Right hindlimb (tissue), 1 donor: ENCODE measurements at places on chromosomes 7 and 10.

- DNase-seq, result no peak
Observed at GRCh38 chr10:132404169-132404880, 7.3 kb downstream of the PWWP2B start.

DNA sequence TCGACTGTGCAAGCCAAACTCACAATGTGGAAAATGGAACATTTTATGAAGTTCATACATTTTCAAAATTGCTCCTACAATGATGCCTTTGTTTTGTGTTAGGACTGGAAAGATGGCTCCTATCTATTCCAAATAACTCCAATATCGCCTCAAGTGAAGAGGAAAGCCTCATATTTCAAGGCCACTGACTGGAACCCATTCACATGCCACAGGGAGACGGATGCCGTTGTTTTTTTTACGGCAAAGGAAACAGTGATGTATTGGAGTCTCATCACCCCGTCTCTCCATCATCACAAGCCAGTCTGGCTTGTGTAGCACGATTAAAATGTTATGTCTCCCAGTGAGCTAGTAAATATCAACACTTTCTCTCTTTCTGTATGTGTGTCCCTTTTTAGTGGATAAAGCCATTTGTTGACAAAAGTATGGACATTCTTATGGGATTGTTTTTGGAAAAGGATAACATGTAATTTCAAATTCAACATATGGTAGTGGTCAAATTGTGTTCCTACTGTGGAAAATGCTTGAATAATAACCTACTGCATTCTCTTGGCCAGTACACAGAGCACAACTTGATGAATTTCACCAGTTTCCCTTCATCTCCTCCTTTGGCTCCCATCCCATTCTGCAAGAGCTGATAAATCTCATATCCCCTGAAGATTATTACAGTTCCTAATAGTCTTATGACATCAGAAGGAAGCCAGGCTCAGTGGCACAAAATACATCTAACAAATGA, 109.5 kb upstream of the PITRM1 start:
- DNase-seq, result no peak

DNA sequence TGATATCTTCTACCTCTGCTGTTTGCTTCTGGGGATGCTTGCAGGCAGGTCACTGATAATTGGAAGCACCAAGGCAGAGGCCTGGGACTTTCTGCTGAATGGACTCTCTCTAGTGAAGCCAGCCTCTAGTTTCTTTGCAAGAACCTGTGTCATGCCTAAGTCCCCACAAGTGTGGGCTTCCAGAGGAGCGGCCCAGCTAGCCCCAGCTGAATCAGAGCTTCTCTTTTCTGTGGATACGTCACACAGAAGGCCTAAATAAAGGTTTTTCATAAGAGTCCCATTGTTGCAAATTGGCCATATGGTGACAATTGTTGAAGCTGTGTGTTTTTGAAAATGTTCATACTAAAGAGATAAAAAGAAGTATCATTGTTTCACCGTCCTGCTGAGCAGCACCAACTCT, 6.8 kb upstream of the OPALIN start:
- no peak for DNase-seq

GRCh38 chr7:98285157-98286092, 3.9 kb downstream of the BRI3 start:
- no peak for DNase-seq

GRCh38 chr7:81754918-81755696, 14.7 kb downstream of the HGF start:
- no peak for DNase-seq

- DNase-seq, result no peak
Observed at GRCh38 chr7:115474137-115474536, 552.2 kb downstream of the MDFIC start.

GRCh38 chr10:30324448-30325110, 24.5 kb downstream of the MTPAP start:
- DNase-seq, result no peak

DNA sequence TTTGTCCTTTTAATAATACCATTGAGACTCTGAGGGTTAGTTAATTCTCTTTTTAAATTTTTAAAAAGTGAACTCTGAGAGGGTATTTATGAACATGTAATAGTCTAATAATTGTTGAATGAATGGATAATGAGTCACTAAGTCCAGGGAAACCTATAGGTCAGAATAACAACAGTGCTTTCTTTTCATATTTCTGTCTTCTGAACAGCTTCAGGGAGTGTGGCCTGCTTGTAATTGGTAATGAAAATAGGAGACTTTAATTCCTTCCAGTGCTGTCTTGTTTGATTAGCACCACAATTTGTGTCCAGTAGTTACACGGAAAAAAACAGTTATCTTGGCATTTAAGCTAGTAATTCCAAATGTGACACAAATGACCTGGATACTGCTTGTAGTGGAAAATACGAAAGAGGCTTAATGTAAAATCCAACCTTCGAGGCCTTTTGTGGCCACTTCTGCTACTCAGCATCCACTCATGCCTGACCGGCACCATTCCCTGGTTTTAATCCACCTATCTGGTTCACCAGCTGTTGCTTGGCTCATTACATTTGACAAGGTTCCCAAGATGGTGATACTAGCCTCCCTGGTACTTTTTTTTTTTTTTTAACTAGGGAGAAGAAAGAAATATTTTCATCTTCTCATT, 149.3 kb upstream of the IMMP2L start:
- no peak for DNase-seq

DNA sequence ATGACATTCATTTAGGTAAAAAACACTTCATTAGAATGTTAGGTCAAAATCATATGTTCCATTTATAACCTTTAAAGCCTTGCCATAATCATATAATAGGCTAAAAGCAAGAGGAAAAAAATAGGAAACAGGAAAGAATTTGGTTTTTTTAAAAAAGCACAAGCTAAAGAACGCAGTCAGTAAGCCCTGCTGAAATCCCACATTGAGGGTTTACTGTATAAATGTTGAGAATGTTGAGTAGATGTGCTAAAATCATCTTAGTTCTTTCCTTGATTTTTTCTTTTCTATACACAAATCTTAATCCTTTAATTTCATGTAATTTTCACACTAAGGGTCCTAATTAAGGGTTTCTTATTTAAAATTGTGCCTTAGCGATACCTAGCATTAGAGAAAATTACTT, 133.0 kb downstream of the TSPAN12 start:
- no peak for DNase-seq

DNA sequence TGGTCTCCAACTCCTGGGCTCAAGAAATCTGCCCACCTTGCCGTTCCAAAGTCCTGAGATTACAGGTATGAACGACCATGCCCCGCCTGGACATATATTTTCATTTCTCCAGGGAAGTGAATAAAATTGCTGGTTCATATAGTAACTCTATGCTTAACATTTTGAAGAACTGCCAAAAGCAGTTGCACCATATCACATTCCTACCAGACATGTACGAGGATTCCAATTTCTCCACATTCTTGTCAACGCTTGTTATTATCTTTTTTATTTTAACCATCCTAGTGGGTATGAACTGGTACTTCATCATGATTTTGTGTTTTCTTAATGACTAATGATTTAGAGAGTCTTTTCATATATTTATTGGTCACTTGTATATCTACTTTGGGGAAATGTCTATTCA, 21.9 kb upstream of the CPN1 start:
- DNase-seq, result no peak

GRCh38 chr7:107684947-107685463, 24.4 kb downstream of the SLC26A4 start:
- DNase-seq, result no peak

GRCh38 chr10:94902570-94902969, 35.9 kb upstream of the CYP2C9 start:
- no peak for DNase-seq

- peak; percentile 93 for DNase-seq
Observed at GRCh38 chr7:30911561-30911969, at the start of gene AQP1. TSS of gene AQP1 (plus strand) at chr7:30911853. CDS start at chr7:30911910, 57 bp downstream.
